Caudate nucleus (tissue), 63 donors: ENCODE measurements at places on chromosomes 6 and 20.

GRCh38 chr20:6618051-6618450, 149.4 kb upstream of the BMP2 start:
- DNase-seq: no peak

- DNase-seq: no peak
These were observed 8.0 kb upstream of the RAET1L start for GRCh38 chr6:150033207-150033771.

DNA sequence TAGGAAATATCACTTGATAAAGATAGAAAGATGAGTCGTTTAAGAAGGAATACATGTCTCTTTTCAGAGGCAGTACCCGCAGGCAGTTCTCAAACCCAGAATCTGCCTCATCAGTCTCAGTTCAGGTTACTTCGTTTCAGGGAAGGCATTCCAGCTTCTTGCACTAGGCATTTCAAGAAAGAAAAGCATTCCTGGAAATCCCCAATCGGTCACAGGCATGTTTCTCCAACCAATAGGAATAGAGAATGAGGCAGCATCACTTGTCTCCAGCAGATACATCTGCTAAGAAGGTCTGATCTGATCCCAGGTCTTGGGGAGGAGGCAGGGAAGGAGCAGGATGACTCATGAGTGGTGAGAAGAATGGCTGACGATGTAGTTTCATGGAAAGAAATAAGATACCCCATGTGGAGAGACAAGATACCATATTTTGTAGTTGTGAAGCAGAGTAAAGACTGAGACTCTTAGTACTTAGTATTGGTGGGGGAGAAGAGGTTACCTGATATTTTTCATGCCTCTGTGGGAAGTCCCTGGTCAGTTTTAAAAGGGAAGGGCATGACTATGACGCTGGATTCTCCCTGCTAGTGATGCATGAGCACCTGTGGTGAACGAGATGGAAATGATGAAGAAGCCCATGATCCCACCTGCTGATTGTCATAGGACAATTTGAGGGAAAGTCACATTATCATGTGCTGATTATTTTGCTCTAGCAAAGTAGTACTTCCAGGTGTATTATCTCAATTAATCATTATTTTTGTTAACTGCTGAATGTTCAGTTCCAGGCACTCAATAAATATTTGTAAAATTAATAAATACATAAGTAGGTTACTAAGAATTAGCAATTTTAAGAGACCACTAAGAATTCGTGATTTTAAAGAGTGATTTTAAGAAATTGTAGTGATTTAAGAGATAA, 20.3 kb upstream of the HLA-DRB1 start:
- DNase-seq: no peak

GRCh38 chr20:23680146-23680545, 8.7 kb downstream of the CST4 start:
- DNase-seq: no peak

GRCh38 chr20:17958373-17959256, 10.0 kb downstream of the SNX5 start:
- DNase-seq: no peak

- DNase-seq: no peak
These were observed 7.7 kb upstream of the PTGIS start for GRCh38 chr20:49575551-49576060.

DNA sequence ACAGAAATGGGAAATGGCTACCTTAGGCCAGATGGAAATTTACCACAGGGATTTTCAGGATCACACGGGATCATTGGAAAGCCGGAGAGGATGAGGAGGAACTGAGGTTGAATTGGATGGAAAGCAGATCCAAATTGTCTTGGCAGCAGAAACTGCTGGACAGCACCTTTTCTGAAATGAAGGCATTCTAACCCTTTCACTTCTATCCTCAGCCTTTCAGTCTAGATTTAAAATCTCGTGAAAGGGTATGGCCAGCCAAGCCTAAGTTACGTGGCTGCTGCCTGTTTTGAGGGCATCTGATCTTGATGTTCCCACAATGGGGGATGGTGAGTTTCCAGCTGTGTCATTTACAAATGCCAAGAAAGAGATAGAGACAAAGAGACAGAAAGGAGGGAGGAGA, 358.2 kb downstream of the KIF16B start:
- no peak for DNase-seq

- DNase-seq: no peak
These were observed 111.7 kb upstream of the NEDD9 start for GRCh38 chr6:11343963-11344723.

GRCh38 chr6:153301602-153302001, 170.5 kb upstream of the RGS17 start:
- DNase-seq: no peak

DNA sequence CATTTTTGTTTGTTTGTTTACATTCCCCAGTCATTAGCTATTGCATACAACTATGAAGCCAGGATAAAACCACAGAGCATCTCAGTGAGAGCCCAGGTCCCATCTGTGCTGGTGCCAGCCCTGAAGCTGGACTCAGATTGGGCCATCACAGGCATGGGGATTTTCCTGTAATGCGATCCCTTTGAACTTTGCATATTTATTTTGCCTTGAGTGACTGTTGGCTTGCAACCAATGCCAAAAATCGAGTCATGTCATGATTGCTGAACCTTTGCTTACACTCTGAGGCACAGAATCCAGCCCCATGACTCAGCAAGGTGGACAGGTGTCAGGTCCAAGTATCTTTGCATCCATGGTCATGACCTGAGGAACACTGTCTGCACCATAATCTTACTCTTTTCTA, 46.2 kb upstream of the GGTLC1 start:
- no peak for DNase-seq

DNA sequence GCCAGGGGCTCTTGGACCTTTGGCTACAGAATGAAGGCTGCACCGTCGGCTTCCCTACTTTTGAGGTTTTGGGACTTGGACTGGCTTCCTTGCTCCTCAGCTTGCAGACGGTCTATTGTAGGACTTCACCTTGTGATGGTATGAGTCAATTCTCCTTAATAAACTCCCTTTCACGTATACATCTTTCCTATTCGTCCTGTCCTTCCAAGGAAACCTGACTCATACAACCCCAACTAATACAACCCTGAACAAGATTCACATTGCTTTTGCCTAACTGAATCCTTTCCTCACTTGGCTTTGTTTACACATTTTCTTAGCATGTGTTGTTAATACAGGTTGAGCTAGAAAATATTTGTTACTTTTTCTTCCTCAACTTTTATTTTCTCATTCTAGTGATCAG, 21.9 kb downstream of the TBXT start:
- DNase-seq: no peak

- no peak for DNase-seq
These were observed 149.1 kb downstream of the MTHFD1L start for GRCh38 chr6:151014404-151015100.

DNA sequence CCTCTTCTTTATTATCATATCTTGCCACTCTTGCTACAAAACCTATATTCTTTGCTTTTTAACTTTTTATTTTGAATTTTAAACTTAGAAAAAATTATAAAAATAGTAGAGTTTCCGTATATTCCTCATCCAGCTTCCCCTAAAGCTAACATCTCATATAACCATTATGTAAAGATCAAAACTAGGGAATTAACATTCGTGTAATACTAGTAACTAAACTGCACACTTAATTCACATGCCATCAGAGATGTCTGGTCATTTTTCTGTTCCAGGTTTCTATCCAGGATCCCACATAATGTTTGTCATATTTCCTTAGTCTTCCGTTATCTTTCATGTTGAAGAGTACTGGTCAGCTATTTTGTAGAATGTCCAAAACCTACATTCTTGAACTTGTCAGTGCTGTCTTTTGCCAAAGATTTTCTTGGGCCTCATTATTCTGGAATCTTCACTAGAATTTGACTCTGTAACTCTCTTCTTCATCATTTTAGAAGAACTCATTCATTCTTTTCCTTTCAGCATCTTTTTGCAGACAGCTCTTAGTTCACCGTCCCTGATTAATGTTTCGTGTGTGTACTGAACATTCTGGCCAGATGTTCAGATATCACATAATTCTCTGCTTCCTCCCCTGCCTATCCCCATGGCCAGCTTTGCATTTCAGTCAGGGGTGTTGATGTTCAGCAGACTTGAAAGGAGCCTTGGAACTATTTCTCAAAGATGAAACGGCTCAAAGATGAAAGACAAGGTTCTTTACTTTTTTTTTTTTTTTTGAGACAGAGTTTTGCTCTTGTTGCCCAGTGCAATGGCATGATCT, 9.4 kb downstream of the CTNNBL1 start:
- DNase-seq: no peak

- DNase-seq: no peak
These were observed 323.4 kb downstream of the SYNE1 start for GRCh38 chr6:152313542-152314482.

GRCh38 chr20:57195469-57196100, 70.9 kb downstream of the BMP7 start:
- no peak for DNase-seq

GRCh38 chr6:80946402-80946801, 806.1 kb downstream of the TENT5A start:
- no peak for DNase-seq

DNA sequence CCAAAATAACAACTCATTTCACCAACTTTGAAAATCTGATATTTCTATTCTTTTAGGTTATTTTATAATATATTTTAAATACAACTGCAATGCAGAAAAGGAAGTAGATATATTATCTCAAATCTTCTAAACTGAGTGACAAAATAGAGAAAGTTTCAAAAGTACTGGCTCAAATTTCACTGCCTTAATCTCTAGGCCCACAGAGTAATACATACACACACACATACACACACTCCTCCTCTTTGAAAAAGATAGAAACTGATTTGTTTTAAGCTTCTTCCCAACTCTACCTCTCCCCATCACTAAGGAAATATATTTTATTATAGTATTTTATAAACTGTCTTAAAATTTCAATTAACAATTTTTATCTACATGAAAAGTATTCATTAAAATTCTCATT, 36.2 kb downstream of the ARHGAP18 start:
- no peak for DNase-seq

DNA sequence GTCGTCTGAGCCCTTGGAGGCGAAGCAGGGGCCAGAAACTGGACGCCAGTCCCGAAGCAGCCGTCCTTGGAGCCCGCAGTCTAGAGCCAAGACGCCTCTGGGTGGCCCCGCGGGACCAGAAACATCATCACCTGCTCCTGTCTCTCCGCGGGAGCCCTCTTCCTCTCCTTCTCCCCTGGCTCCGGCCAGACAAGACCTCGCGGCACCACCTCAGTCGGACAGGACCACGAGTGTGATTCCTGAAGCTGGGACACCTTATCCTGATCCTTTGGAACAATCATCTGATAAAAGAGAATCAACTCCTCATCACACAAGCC, 416 bp downstream of the RSPH4A start:
- peak; percentile 14 for DNase-seq

- no peak for DNase-seq
These were observed 213.1 kb upstream of the STXBP5 start for GRCh38 chr6:146990821-146991798.

GRCh38 chr6:88725111-88725975, 238.1 kb downstream of the RNGTT start:
- no peak for DNase-seq

DNA sequence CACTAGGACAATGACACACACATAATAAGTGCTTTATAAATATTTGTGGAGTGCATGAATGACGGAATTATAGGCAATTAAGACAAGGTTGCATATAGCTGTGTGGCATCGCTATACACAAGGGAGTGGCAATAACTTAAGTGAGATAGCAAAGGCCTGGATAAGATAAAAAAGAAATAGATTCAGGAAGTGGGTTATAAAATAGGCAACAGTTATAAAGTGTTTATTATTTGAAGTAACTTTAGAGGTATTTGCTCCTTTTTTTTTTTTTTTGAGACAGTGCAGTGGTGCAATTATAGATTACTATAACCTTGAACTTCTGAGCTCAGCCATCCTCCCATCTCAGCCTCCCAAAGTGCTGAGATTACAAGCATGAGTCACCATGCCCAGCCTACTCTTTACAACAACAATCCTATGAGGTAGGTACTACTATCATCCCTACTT, 75.9 kb upstream of the LOC128125822 start:
- DNase-seq: no peak

- DNase-seq: no peak
These were observed 62.7 kb downstream of the NOL4L start for GRCh38 chr20:32522526-32522775.

- DNase-seq: no peak
These were observed 111.5 kb upstream of the CCN2 start for GRCh38 chr6:132062626-132063025.

GRCh38 chr6:24887545-24888140, 48.1 kb downstream of the RIPOR2 start:
- no peak for DNase-seq

GRCh38 chr6:38570750-38571149, 69.0 kb downstream of the BTBD9 start:
- no peak for DNase-seq

DNA sequence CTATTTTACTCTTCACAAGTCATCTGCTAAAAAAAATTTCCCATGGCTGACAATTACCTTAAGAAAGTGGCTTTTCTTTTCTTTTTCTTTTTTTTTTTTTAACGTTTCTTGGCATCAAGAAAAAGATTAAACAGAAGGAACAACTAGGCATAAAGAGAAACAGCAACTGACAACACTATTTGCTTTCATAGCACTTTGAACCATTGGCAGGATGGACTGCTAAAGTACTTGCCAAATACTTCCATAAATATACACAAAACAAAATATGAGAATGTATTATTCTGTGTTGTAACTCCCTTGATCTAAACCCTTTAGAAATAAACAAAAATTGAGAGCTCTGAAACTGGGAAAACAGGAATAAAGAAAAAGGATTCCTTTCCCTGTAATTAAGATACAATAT, 20.0 kb upstream of the PLN start:
- no peak for DNase-seq

GRCh38 chr6:158476389-158476788, 83.5 kb upstream of the TMEM181 start:
- DNase-seq: no peak

DNA sequence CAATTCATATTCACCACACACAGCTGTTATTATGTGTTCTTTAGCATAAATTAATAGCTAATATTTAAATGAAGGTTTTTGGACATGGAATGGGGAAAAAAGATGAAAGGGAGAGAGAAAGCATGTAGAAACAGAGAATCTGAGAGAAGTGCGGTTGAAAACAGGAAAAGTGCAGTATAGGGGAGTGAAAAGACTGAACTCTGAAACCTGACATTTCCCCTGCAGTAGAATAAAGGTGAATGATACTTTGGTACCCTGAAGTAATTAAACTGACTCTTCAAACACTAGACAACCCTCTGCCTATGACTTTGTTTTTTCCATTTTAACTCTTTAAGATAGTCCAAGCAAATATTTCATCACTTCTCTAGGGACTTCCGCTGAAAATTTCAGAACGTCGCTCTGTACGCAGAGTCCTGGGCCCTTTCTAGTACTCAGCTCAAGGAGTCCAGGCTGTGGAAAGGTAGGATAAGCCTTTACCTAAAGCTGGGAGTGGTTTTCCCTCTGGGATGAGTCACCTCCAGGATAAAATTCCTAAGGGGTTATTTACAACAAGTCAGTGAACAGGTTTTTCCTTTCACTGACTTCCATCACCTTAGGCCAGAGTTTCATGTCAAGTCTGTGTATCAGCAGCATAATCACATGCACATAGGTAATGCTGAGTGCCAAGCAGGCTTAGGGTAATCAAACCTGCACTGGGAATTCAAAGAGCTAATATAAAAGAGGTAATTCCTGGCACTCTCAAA, 614.5 kb downstream of the PKHD1 start:
- no peak for DNase-seq
